ENCODE measurements at places on chromosomes 12 and 14. TPM values are rescaled to one million over a fixed set of nuclear protein-coding genes. Genes with fewer than 3 reads are reported as not detected.

Gene INHBC
- 0.18 TPM for total RNA-seq

GRCh38 chr12:5518584-5519365, 86.9 kb downstream of the NTF3 start:
- no peak for DNase-seq
- H3K4me1 ChIP-seq = no peaks in the 10 kb centered on the region
- H3K27me3 ChIP-seq = no peaks in the 10 kb centered on the region
- no peaks in the 10 kb centered on the region for H3K36me3 ChIP-seq
- no peak overlapping the region for H3K4me3 ChIP-seq

- no peaks in the 10 kb centered on the region for H3K27me3 ChIP-seq
- DNase-seq = no peak
- no peak overlapping the region for H3K4me3 ChIP-seq
- no peak overlapping the region for H3K27ac ChIP-seq
- peaks cover 6% of the 10 kb centered on the region for H3K36me3 ChIP-seq
- H3K4me1 ChIP-seq = no peaks in the 10 kb centered on the region
These were observed 51.3 kb downstream of the STX2 start for GRCh38 chr12:130787445-130788410.

DNA sequence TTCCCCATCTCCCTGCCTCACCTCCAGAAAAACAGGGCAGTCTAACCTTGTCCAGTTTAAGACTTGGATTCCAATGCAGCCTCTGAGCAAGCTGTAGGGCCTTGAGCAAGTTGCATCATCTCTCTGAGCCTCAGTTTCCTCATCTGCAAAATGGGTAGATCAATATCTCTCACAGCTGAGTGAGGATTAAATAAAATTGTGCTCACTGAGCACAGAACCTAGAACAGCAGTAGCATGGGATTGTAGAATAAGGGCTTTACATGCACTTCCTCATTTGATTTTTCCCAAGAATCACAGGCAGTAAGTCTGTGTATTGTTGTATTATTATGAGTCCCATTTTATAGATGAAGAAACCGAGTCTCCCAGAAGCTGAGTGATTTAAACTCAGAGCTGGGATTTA, 2.0 kb downstream of the DTX1 start:
- no peak overlapping the region for H3K4me3 ChIP-seq
- DNase-seq = no peak
- H3K4me1 ChIP-seq = peaks cover 72% of the 10 kb centered on the region
- H3K36me3 ChIP-seq = no peaks in the 10 kb centered on the region

DNA sequence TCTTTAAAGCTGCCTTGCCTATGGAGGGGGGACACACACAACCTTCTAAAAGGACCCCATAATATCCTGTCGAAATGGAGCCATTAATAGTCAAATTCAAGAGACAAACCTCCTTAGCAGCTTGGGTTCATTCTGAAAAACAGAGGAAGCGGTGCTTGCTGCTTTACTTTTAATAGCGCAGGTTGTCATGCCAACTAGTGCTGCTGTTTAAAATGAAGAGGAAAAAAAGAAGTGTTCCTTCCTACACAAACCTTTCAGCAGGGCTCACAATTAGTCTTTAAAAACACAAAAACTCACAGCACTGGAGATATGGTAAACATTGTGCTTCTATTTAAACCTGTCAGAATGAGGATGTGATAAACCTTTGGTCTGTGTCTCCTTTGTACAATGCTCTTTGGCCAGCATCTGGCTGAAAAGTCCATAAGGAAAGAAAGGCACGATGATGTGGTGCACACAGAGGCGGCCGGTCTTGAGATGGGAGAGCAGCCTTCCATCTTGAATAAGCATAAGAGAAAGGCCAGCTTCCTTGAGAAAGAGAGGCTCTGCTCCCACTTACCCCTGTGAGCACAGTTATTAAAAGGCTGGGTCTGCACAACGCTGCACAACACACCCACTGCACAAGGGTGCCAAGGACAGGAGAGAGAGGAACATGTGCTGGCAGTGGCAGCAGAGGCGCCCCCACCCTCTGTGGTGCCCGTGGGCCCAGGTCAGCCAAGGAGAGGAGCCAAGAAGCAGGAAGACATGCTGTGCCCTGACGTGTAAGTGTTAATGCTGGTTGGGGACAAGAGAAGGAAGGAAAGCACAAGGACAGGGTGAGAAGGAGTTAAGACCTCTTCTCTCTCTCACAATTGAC, 144.6 kb downstream of the TTC7B start:
- H3K36me3 ChIP-seq = no peaks in the 10 kb centered on the region
- DNase-seq = no peak
- no peaks in the 10 kb centered on the region for H3K27me3 ChIP-seq
- peaks cover 3% of the 10 kb centered on the region for H3K4me1 ChIP-seq
- no peak overlapping the region for H3K4me3 ChIP-seq

Measured in T-cell (primary cell).